ENCODE measurements at places on chromosomes 16 and 17. TPM values are rescaled to one million over a fixed set of nuclear protein-coding genes. Genes with fewer than 3 reads are reported as not detected.
A peak's percentile ranks its signal among the peaks of the same experiment; 100 is the strongest.

DNA sequence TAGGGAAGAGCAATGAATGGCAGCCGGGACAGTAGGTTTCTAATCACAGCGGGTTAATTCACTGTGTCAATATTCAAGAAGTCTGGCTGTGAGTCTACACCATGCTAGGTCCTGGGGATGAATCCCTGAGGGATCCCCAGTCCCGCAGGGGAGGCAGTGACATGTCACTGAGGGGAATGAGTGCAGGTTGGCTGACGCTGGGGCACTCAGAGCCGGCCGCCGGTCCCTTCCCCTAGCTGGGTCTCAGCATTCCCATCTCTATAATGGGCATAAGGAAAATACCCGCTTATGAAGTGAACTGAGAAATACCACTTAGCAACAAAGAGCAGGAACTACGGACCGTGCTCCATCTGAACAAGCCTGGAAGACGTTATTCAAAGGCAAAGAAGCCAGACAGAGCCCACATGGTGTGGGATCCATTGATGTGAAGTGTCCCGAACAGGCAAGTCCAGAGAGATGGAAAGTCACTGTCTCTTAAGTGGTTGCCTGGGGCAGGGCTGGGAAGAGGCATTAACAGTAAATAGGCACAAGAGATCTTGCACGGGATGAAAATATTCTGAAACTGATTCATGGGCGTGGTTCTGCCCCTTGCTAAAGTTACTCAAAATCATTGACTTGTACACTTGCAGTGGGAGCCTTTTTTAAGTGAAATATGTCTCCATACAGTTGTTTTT, 31.9 kb downstream of the PPL start:
- H3K27me3 ChIP-seq: peaks cover 12% of the 10 kb centered on the region
- DNase-seq: no peak
- no peak overlapping the region for H3K27ac ChIP-seq

- no peak overlapping the region for H3K4me3 ChIP-seq
- H3K36me3 ChIP-seq: no peaks in the 10 kb centered on the region
- H3K27ac ChIP-seq: no peak overlapping the region
- no peaks in the 10 kb centered on the region for H3K4me1 ChIP-seq
- H3K27me3 ChIP-seq: no peaks in the 10 kb centered on the region
These were observed 53.7 kb upstream of the ETV4 start for GRCh38 chr17:43599835-43600234.

GRCh38 chr17:66750116-66750515, 84.8 kb upstream of the CACNG5 start:
- H3K27me3 ChIP-seq: no peaks in the 10 kb centered on the region
- H3K4me1 ChIP-seq: no peaks in the 10 kb centered on the region
- peaks cover 23% of the 10 kb centered on the region for H3K36me3 ChIP-seq
- H3K4me3 ChIP-seq: no peak overlapping the region

- DNase-seq: no peak
- peaks cover 2% of the 10 kb centered on the region for H3K27me3 ChIP-seq
- H3K4me3 ChIP-seq: no peak overlapping the region
- no peak overlapping the region for H3K27ac ChIP-seq
- H3K36me3 ChIP-seq: no peaks in the 10 kb centered on the region
These were observed 6.6 kb upstream of the SHCBP1 start for GRCh38 chr16:46627746-46628145.

DNA sequence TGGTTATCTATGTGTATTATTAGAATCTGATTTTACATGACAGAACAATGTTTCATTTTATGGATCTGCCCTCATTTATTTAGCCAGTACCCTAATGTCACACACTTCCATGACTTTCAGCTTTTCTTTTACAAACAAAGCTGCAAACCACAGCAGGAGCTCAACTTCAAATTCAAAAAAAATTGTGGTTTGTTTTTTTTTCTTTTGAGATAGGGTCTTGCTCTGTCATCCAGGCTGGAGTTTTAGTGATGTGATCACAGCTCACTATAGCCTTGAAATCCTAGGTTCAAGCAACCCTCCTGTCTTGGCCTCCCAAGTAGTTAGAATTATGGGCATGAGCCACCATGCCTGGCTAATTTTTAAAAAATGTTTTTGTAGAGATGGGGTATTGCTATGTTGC, 8.2 kb upstream of the MPRIP start:
- H3K36me3 ChIP-seq: no peaks in the 10 kb centered on the region
- no peak overlapping the region for H3K4me3 ChIP-seq
- H3K27me3 ChIP-seq: no peaks in the 10 kb centered on the region

GRCh38 chr17:55336426-55336825, 71.7 kb downstream of the HLF start:
- no peaks in the 10 kb centered on the region for H3K36me3 ChIP-seq
- H3K27ac ChIP-seq: no peak overlapping the region
- peaks cover 25% of the 10 kb centered on the region for H3K27me3 ChIP-seq
- H3K4me1 ChIP-seq: peaks cover 17% of the 10 kb centered on the region

DNA sequence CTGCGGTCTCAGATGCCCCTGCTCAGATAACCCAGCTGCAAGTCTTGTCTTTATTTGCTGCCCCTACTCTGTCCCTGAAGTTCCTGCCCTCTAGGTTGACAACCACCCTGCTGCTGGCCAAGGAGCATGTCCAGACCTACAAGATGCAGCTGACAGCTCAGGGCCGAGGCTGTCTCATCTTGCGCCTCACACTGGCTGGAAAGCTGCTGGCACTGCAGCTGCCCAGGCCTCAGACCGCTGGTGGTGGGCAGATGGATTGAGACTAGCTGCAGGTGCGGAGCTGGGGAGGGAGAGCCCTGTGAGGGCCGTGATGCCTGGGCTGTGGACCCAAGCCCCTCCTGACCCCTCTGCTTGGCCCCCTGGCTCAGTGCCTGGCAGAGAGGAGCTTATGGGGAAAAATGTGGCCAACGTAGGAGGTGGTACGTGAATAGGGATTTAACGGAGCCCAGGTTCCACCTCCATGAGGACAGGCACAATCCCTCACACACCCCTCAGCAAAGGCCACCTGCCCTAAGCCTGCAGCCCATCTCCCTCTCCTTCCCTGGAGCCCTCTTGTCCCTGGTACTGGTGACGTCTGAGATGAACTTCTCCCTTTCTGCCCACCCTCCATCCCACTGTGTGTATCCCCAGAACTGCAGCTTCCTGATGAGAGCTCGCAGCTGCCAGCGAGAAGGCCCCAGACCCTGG, 8.3 kb upstream of the GALK1 start:
- peaks cover 21% of the 10 kb centered on the region for H3K36me3 ChIP-seq
- DNase-seq: no peak
- H3K27ac ChIP-seq: no peak overlapping the region

- peaks cover 7% of the 10 kb centered on the region for H3K4me1 ChIP-seq
- no peak overlapping the region for H3K4me3 ChIP-seq
- no peaks in the 10 kb centered on the region for H3K27me3 ChIP-seq
- H3K27ac ChIP-seq: no peak overlapping the region
- DNase-seq: peak; percentile 69
These were observed 9.1 kb downstream of the PSMB3 start for GRCh38 chr17:38761612-38762011.

DNA sequence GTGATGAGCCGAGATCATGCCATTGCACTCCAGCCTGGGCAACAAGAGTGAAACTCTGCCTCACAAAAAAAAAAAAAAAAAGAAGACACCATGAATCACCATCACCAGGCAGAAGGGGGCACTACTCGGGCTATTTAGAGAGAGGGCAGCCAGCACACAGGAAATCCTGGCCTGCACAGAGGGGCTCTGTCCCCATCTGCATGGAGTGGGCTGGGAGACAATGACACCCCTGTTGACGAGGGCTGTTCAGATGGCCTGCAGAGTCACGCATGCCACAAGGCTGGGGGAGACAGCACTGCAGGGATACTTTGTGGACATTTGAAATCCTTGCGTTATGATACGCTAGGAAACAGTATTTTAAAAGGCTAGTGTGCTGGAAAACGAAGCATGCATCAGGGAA, 48.3 kb downstream of the CUEDC1 start:
- H3K4me1 ChIP-seq: peaks cover 5% of the 10 kb centered on the region
- no peaks in the 10 kb centered on the region for H3K36me3 ChIP-seq
- peaks cover 2% of the 10 kb centered on the region for H3K27me3 ChIP-seq
- H3K4me3 ChIP-seq: no peak overlapping the region

DNA sequence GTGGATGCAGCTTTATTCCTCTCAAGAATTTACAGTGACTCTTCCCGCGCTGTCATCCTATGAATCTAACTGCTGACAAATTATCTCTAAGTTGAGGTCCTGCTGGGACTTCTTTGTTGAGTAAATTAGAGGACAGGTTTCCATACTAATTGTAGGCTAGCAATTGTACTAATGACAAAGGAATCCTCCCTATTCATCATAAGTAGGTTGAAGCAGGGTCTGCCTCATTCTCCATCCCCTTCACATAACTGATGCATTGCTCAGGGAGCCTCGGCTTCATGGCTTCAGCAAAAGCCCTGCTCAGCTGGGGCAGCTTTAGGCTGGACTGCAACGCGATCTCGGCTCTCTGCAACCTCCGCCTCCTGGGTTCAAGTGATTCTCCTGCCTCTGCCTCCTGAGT, 83.1 kb upstream of the IRX6 start:
- peaks cover 3% of the 10 kb centered on the region for H3K27me3 ChIP-seq
- H3K27ac ChIP-seq: no peak overlapping the region
- no peaks in the 10 kb centered on the region for H3K4me1 ChIP-seq
- no peak for DNase-seq

Gene HS3ST3A1
- not detected for total RNA-seq

Gene HOXB13
- not detected for total RNA-seq

Gene TBC1D3H
- not detected for total RNA-seq

Gene BCAS3
- 5.1 TPM for total RNA-seq

All from activated CD8-positive, alpha-beta T cell treated with anti-CD3 and anti-CD28 coated beads for 36 hours (primary cell).